ENCODE measurements at places on chromosomes 1 and 21.

DNA sequence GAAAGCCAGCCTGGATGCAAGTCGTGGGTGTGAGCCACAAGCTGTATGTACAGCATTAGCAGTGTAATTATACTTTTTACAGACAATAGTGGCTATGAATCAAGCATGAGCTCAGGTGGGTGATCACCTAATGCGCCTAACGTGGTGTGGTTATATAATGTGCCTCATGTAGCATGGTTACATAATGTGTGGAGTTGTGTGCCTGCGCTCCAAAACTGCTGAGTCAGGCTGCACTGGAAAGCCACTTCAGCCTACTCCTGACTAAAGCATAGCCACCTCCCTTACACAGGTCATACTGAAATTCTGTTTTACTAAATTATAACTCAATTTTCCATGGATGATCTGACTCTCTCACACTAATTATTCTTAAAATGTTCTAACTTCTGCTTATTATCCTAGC, 69.8 kb downstream of the KCNT2 start:
- no peak for DNase-seq

DNA sequence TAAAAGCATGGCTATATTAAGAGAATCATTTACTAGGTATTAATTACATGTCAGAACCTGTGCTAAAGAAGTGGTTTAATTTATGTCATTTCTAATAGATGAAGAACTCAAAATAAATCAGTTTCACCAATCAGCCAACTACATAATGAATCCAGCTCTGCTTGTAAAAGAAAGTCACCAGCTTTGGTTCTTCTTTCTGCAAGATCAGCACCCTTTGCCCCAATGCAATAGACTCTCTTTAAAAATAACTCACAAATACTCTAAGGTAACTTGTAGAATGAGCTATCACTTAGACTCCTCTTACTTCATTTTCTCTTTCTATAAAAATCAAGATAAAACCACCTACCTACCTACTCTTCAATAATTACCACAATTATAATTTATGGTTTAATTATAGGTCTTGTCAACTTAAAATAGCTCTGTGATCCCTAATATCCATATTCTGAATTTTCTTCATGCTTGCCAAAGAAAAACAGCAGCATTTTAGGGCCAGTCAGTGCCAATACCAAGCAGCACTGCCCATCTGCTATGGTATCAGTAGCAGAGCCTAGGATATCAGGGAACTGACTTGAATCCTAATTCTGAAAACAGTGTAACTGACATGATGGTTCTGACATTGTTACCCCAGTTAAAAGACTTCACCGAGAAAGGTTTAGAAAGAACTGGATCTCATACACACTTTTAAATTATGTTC, 11.3 kb downstream of the SLC19A2 start:
- no peak for DNase-seq

- DNase-seq = no peak
These were observed 104.9 kb downstream of the PLPPR4 start for GRCh38 chr1:99369154-99369553.

GRCh38 chr21:29449306-29449950, 150.7 kb downstream of the BACH1 start:
- no peak for DNase-seq

DNA sequence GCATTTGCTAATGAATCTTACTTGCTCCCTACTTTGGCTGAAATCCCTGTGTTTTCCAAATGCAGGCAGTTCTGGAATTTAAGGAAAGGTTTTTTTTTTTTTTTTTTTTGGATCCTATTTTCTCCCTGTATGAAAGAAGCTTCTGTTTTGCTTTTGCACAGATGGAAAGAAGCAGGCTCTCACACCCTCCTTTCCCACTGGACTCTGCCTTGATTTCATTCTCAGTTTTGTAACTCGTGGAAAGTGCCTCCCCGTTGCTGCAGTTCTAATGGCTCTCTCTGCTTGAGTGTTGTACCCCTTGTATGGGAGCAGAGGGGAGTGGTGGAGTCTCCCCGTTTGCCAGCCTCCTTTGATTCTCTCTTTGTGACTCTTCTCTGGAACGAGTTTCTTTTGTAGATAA, 291.9 kb downstream of the CAMTA1 start:
- no peak for DNase-seq

DNA sequence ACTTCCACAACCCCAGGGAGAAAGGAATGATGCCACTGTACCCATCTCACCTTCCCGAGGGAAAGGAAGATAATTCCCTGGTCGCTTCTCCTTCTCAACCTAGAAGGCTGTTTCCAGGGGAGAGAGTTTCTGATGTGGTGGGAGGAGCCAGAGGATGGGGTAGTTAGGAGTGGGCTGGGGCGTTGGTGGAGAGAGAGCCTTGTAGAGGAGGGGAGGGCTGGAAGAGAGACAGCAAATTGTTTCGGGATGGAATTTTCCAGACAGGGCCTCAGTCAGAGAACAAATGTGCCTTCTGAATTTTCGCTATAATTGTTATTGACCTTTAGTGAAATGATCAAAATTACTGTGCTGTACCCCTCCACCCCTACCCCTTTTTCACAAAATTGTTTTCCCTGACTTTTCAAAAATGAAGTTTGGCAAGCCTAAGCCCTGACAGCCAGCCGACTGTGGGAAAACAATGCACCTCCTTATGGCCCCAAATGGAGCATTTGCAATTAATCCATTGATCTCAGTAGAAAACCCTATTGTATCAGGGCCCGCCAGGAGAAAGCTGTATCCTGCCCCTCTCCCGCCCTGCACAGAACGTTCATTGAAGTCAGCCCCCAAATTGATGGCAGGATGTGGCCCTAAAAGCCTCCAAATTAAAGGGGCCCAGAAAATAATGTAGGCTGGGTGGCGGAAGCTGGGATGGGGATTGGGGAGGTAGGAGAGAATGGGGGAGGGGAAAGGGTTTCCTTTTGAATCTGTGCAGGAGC, 69.1 kb upstream of the JUN start:
- no peak for DNase-seq

DNA sequence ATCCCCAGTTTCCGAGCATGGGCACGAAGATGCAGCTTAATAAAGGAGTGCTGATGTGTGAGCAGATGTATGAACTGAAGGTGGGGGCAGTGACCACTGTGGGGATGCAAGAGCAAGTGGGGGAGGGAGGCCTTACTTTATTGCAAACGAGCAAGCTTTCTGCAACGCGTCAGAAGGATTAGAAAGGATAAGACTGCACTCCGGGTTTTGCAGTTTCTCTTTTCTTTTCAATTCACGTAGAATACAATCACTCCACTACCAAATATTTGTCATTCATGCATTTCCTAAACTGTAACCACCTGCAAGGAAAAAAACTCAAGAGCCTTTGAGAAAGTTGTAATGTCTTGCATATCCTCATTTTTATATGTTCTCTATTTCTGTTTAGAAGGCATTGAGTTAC, 4.3 kb upstream of the OR2C3 start:
- no peak for DNase-seq

- DNase-seq = no peak
These were observed 89.4 kb downstream of the LMO4 start for GRCh38 chr1:87418048-87418447.

GRCh38 chr1:213507472-213508223, 456.6 kb downstream of the RPS6KC1 start:
- DNase-seq = no peak
